ENCODE measurements at places on chromosomes 11 and 22. TPM values are rescaled to one million over a fixed set of nuclear protein-coding genes. Genes with fewer than 3 reads are reported as not detected.

DNA sequence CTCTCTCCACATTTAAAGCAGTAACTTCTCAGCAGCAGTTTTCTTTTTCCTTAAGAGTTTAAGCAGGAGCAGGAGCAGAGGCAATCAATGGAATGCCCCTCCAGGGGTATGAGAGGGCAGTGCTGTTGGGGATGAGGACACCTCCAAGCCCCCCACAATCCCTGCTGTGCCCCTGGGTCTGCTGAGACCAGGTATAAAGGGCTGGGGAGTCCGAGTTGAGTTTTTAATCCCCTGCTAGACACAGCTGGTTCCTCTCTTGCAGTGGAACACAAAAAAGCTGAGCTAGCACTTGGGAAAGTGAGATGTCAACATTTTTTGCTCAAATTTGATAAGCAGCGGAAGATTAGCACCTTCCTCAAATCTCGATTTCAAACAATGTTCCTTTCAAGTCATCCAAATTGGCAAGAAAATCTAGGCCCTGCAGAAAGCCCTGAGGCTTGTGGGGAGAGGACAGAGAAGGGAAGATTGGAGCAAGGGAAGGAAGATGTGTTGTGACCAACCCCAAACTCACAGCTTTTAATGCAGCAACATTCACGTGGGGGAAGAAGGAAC is 581.9 kb downstream of the SOX6 start:
- no peaks in the 10 kb centered on the region for H3K36me3 ChIP-seq
- H3K4me1 ChIP-seq = no peaks in the 10 kb centered on the region
- no peak overlapping the region for H3K4me3 ChIP-seq
- no peaks in the 10 kb centered on the region for H3K27me3 ChIP-seq

GRCh38 chr22:42892571-42893316 is 35.7 kb upstream of the ARFGAP3 start:
- H3K4me3 ChIP-seq = no peak overlapping the region
- DNase-seq = no peak
- no peaks in the 10 kb centered on the region for H3K27me3 ChIP-seq
- no peaks in the 10 kb centered on the region for H3K36me3 ChIP-seq
- no peaks in the 10 kb centered on the region for H3K4me1 ChIP-seq
- H3K27ac ChIP-seq = no peak overlapping the region

- H3K36me3 ChIP-seq = peaks cover 28% of the 10 kb centered on the region
- no peak for DNase-seq
- no peaks in the 10 kb centered on the region for H3K27me3 ChIP-seq
- peaks cover 24% of the 10 kb centered on the region for H3K4me1 ChIP-seq
- no peak overlapping the region for H3K27ac ChIP-seq
These were observed 3.3 kb downstream of the TMEM109 start for GRCh38 chr11:60917267-60917666.

DNA sequence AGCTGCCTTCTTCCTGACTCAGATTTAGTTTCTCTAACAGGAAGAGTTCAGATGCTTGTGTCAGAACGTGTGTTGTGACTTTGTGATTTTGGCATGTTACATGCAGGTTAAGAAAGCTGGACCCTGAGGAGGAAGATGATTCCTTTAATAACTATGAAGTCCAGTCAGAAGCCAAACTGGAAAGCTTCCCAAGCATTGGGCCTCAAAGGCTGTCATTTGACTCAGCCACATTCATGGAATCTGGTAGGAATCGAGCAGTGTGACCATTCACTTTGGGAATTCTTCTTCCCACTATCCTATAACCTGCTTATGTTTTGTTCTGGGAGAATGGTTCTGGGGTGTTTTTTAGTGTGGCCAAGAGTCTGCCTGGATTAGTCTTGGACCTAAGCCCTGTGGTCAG is 48.0 kb downstream of the CABIN1 start:
- H3K27me3 ChIP-seq = no peaks in the 10 kb centered on the region
- H3K4me3 ChIP-seq = no peak overlapping the region
- peaks cover 96% of the 10 kb centered on the region for H3K36me3 ChIP-seq
- H3K4me1 ChIP-seq = no peaks in the 10 kb centered on the region

- DNase-seq = no peak
- H3K4me3 ChIP-seq = no peak overlapping the region
- H3K36me3 ChIP-seq = no peaks in the 10 kb centered on the region
- H3K27ac ChIP-seq = peak overlapping the region; percentile 45
- no peaks in the 10 kb centered on the region for H3K4me1 ChIP-seq
These were observed 13.5 kb downstream of the FBLN1 start for GRCh38 chr22:45516163-45516562.

GRCh38 chr11:11338304-11338703 is 14.7 kb downstream of the CSNK2A3 start:
- no peak overlapping the region for H3K4me3 ChIP-seq
- no peak for DNase-seq
- no peaks in the 10 kb centered on the region for H3K36me3 ChIP-seq
- no peak overlapping the region for H3K27ac ChIP-seq

GRCh38 chr11:122633219-122633829 is 22.2 kb upstream of the UBASH3B start:
- H3K36me3 ChIP-seq = no peaks in the 10 kb centered on the region
- H3K27me3 ChIP-seq = no peaks in the 10 kb centered on the region
- H3K4me3 ChIP-seq = no peak overlapping the region
- DNase-seq = peak; percentile 48
- H3K27ac ChIP-seq = no peak overlapping the region

DNA sequence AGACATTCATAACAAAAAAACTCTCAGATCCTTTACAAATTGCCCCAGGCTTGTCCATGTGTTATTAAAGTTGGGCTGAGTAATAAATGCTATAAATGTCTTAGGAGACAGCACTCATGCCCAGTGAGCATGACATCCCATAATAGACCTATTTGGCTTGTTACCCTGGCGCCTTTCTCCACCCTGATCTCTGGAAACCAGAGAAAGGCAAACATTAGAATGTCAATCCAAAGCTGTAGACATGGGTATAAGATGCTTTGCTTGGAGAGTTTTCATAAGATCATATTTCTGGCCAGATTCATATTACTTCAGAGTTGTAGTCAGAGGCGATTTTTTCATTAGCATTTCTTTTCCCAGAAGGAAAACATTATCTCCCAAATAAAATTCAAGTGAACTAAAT is 161.3 kb upstream of the UBASH3B start:
- H3K4me3 ChIP-seq = no peak overlapping the region
- H3K36me3 ChIP-seq = no peaks in the 10 kb centered on the region
- H3K4me1 ChIP-seq = no peaks in the 10 kb centered on the region
- H3K27ac ChIP-seq = no peak overlapping the region

GRCh38 chr11:57630171-57630570 is 19.5 kb downstream of the YPEL4 start:
- H3K27ac ChIP-seq = no peak overlapping the region
- no peak overlapping the region for H3K4me3 ChIP-seq
- no peaks in the 10 kb centered on the region for H3K27me3 ChIP-seq
- H3K36me3 ChIP-seq = no peaks in the 10 kb centered on the region

GRCh38 chr11:117546431-117547194 is 219.0 kb downstream of the CEP164 start:
- no peak for DNase-seq
- no peak overlapping the region for H3K4me3 ChIP-seq
- no peaks in the 10 kb centered on the region for H3K27me3 ChIP-seq
- no peak overlapping the region for H3K27ac ChIP-seq
- H3K4me1 ChIP-seq = no peaks in the 10 kb centered on the region

GRCh38 chr11:102831489-102832440 is 11.6 kb downstream of the MMP3 start:
- H3K4me3 ChIP-seq = peak overlapping the region; percentile 50
- no peaks in the 10 kb centered on the region for H3K4me1 ChIP-seq
- H3K27ac ChIP-seq = peak overlapping the region; percentile 36
- H3K27me3 ChIP-seq = no peaks in the 10 kb centered on the region
- H3K36me3 ChIP-seq = no peaks in the 10 kb centered on the region

DNA sequence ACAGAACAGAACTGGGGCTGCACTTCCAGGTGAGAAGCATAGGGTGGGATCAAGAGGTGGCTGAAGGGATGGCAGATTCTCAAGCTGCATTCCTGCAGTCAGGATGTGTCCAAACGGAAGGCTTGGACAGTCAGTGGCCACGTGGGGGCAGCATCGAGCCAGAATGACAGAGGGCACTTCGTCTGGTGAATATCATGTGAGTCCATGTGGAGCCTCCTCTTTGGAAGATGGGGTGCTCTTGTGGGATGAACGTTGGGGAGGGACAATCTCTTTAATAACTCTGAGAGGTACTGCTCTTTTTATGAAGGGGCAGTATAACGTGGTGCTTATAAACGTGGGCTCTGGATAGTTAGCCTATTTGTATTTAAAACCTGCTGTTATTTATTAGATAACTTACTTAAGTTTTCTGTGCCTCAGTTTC is 154.9 kb upstream of the NAV2 start:
- no peak overlapping the region for H3K4me3 ChIP-seq
- peak; percentile 57 for DNase-seq
- H3K4me1 ChIP-seq = no peaks in the 10 kb centered on the region
- no peak overlapping the region for H3K27ac ChIP-seq

DNA sequence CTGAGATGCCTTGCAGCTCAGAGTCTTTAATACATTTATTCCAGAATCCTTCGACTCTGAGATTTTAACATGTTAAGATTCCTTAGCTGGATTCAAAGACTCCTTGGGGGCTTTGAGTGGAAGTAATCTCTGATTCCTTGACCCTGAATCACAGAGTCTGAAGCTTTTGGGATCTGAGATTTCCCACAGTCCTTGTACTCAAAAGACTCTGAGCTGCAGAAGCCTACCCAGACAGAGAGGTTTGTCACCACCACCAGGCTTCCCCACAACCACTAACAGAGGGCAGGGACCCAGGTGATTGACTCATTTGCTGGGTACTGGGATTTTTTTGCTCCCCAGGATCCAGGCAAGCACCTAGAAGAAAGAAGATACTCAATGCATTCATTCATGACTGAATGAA is 1.4 kb upstream of the SERPINH1 start:
- no peak for DNase-seq
- no peaks in the 10 kb centered on the region for H3K36me3 ChIP-seq
- peaks cover 13% of the 10 kb centered on the region for H3K4me1 ChIP-seq

DNA sequence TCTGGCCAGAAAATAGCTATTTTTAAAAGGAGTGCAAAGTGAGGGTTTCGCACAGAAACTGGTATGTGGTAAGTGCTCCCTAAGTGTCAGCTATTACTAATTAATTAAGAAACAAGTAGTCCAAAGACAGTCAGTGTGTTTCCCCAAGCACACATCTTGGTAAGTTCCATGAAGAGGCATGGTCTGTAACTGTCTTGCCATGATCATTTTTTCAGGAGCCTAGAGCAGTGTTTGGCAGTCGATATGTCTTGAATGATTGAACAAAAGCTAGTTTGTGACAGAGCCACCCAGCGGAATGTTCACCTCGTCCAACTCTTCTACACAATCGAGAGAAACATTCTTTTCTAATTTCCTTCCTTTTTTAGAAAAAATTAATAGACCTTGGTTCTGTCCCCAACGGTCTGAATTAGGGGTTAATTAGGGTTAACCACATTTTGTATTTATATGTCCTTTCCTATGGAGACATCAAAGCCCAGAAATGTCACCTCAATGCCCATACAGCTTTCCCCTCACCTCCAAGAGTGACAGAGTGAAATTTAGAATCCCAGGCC is 57.6 kb upstream of the FTH1 start:
- H3K27ac ChIP-seq = peak overlapping the region; percentile 55
- H3K27me3 ChIP-seq = no peaks in the 10 kb centered on the region
- DNase-seq = no peak
- H3K4me3 ChIP-seq = no peak overlapping the region
- H3K36me3 ChIP-seq = no peaks in the 10 kb centered on the region
- no peaks in the 10 kb centered on the region for H3K4me1 ChIP-seq

GRCh38 chr11:19793326-19793725 is 80.7 kb downstream of the NAV2 start:
- DNase-seq = no peak
- H3K27me3 ChIP-seq = no peaks in the 10 kb centered on the region
- H3K27ac ChIP-seq = no peak overlapping the region
- H3K4me3 ChIP-seq = no peak overlapping the region
- no peaks in the 10 kb centered on the region for H3K36me3 ChIP-seq

Gene CRYBB3
- 2.3 TPM for total RNA-seq

Gene DGCR2
- 88.1 TPM for total RNA-seq
